Effector memory CD8-positive, alpha-beta T cell (primary cell): ENCODE measurements at places on chromosomes 11 and 22.

DNA sequence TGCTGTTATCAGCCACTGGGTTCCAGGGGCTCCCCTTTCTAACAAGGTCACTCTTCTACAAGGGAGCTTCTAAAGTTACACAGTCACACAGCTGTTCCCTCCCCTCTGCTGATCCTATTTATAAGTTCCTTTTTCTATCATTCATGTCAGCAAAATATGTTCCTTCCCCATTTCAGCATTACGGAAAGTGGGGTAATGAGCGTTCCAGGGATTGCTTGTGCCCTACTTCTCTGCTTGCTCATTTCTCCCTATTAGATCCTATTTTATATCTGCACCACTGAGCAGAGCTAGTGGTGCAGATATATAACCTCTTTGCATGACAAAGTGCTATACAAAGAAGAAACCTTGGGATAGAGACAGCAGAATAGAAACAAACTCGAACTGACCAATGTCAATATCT, 22.7 kb upstream of the PLEKHB1 start:
- no peak for DNase-seq

DNA sequence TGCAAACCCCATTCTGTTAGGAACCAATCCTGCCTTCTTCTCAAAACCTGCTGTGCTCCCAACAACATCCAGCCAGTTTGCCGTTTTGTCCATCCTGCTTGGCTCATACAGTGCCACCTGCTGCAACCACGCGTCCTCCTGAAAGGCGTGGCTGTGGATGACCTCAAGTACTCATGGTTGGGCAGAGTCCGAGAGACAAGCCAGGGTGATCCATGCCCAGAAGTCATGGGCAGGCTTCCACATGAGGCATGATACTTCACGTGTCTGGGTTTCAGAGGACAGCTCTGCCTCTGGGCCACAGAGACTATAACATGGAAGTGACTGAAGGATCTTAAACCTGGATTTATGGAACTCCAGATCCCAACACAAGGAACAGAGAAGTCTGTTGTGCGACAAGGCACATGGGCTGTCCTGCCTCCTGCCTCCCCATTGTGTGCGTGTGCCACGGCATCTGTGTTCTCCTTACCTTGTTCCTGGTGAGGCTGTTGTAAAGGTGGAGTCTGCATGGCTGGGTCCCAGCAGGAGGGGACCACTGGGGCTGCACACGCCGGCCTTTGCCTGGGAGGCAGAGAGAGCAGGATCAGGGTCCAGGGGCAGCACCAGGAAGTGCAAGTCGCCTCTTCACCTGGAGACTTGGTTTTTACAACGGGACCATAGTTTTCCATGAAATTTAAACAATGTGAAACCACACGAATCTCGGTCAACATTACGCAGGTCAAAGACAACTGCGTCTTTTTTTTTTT, 15.4 kb downstream of the CARS1 start:
- no peak for DNase-seq

GRCh38 chr11:1854132-1854948, 1.5 kb downstream of the LSP1 start:
- no peak for DNase-seq

GRCh38 chr11:66268244-66268951, at the start of gene RAB1B:
Gene RAB1B, plus strand, starts transcription at chr11:66268639. Its CDS starts 41 bp downstream, at chr11:66268680.
- peak; percentile 99 for DNase-seq

DNA sequence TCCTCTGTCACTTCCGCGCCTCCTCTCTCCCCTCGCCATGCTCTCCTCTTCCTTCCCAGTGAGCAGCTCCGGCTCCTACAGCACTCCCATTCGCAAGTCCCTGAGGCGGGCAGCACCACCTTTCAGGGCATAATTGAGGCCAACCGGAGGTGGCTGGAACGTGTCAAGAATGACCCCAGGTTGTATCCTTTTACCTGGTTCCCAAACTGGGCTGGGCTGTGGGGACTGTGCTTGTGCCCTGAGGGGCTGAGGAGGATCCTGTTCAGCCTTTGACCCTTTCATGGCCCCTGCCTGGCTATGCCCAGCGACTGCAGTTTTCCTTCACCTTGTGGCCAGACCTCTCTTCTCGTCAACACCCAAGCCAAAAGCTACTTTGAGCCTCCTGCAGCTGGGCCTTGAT, 84.1 kb downstream of the CEP164 start:
- DNase-seq = no peak

GRCh38 chr22:42440728-42441127, 8.5 kb upstream of the NFAM1 start:
- no peak for DNase-seq

DNA sequence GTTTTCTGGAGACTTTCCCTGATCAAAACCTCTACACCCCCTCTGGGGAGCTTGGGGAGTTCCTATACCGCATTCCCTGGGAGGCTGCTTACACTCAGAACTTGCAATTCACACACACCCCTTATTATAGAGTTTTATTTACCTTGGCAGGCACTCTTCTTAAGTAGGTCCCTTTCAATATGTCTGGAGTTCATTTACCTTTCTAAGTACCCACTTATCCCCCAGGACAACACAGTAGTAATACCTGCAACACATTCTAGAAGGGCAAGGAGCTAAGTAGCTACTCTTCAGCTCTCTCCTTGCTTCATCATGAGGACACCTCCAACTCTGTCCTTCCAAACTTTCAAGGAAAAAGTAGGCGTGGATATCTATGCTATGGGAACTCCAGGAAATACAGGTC, 127.8 kb upstream of the ANO3 start:
- no peak for DNase-seq

GRCh38 chr11:64841592-64842365, 2.7 kb downstream of the CDC42BPG start:
- DNase-seq = no peak
